ENCODE measurements at places on chromosomes 2 and 18. TPM values are rescaled to one million over a fixed set of nuclear protein-coding genes. Genes with fewer than 3 reads are reported as not detected.

DNA sequence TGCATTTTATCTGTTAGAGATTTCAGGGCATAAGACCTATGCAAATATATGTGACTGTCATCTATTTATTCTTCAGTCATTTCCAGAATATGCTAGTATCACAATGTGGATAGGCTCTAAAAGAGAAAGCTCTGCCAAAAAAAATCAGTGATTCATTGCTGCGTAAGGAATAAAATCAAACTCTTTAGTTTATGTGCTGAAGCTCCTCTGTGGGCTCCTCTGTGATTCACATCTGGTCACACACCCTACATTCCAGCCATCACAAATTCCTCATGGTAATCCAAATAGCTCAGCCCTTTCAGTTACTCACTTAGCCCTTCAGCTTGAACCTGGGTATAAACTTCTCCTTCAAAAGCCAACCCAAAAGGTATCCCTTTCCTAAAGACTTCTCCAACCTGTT, 21.4 kb downstream of the DLGAP1 start:
- no peak overlapping the region for H3K4me3 ChIP-seq
- H3K27ac ChIP-seq = no peak overlapping the region
- H3K4me1 ChIP-seq = no peaks in the 10 kb centered on the region
- H3K27me3 ChIP-seq = no peaks in the 10 kb centered on the region
- no peaks in the 10 kb centered on the region for H3K36me3 ChIP-seq

DNA sequence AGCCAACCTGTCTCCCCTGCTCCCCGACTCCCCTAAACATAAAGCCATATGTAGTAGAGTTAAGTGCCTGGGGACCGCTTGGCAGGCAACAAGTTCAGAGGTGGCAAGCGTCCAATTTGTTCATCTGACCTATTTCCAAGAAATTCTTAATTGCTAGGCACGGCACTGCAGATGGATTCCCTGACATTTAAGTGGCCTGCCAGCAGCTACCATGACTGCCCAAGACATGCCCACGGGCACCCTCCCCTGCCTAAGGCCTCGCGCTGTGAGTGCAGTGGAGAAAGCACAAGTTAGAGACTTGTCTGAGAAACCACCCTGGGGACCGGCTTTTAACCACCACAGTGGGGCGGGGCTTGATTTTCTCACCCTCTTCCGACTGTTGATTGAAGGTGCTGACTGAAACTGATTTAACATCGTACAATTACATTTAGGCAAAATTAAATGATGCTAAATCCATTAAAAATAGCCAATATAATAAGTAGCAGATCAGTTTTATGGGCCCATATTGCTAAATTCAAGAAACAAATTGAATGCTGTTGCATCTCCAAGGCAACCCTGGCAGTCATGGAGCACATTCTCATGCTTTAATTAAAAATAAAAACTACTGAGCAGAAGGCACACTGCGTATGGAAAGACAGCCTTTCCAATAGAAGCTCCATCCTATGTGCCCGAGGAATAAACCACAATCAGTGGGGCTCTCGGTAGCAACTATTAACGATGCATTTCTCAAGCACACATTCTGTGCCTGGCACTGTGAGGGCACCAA, 163.6 kb upstream of the ACAA2 start:
- no peak overlapping the region for H3K4me3 ChIP-seq
- DNase-seq = no peak
- H3K4me1 ChIP-seq = no peaks in the 10 kb centered on the region
- no peaks in the 10 kb centered on the region for H3K27me3 ChIP-seq
- H3K27ac ChIP-seq = no peak overlapping the region

GRCh38 chr2:101401906-101402305, 14.6 kb upstream of the CREG2 start:
- no peaks in the 10 kb centered on the region for H3K27me3 ChIP-seq
- no peaks in the 10 kb centered on the region for H3K4me1 ChIP-seq
- H3K27ac ChIP-seq = no peak overlapping the region
- H3K4me3 ChIP-seq = no peak overlapping the region
- no peak for DNase-seq
- H3K36me3 ChIP-seq = no peaks in the 10 kb centered on the region

GRCh38 chr2:100953406-100954043, 48.6 kb upstream of the RPL31 start:
- no peak overlapping the region for H3K4me3 ChIP-seq
- H3K27me3 ChIP-seq = no peaks in the 10 kb centered on the region
- peaks cover 6% of the 10 kb centered on the region for H3K4me1 ChIP-seq

GRCh38 chr2:188582211-188582610, 290.5 kb downstream of the GULP1 start:
- no peak overlapping the region for H3K27ac ChIP-seq
- no peak overlapping the region for H3K4me3 ChIP-seq
- DNase-seq = no peak

DNA sequence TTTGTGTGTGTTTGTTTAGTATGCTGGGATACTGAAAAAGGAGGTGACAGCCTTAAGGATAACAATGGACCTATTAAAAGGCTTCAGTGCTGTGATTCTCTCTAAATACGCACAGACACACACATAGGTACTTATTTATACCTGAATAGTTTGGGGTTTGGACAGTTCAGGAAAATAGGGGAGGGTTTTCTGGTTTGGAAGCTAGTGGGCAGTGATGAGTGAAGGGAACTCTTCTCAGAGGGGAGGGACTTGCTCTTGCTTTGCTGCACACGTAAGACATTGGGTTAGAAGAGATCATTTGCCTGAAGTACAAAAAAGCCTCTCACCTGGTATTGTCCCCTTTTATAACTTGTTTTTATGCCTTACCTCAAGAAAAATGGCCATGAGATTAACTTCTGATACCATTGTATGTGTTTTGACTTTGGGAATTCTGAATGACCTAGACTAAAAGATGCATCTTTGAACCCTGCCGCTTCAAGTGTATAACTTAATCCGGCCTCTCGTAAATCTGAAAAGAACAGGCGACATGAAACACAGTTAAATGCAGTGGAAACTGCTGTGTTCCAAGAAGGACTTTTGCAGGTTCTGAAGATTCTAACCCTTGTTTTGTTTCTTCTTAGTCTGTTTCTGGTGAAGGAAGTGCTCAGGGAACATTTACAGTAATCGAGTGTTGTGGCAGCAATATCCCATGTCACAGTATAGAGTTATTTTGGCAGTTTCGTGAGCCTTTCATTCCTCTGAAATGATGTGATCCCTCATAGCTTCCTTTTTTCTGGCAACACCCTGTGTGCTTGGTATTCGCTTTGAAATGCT, 2.5 kb downstream of the CRIM1 start:
- H3K36me3 ChIP-seq = no peaks in the 10 kb centered on the region
- H3K4me1 ChIP-seq = peaks cover 61% of the 10 kb centered on the region
- H3K27me3 ChIP-seq = no peaks in the 10 kb centered on the region

DNA sequence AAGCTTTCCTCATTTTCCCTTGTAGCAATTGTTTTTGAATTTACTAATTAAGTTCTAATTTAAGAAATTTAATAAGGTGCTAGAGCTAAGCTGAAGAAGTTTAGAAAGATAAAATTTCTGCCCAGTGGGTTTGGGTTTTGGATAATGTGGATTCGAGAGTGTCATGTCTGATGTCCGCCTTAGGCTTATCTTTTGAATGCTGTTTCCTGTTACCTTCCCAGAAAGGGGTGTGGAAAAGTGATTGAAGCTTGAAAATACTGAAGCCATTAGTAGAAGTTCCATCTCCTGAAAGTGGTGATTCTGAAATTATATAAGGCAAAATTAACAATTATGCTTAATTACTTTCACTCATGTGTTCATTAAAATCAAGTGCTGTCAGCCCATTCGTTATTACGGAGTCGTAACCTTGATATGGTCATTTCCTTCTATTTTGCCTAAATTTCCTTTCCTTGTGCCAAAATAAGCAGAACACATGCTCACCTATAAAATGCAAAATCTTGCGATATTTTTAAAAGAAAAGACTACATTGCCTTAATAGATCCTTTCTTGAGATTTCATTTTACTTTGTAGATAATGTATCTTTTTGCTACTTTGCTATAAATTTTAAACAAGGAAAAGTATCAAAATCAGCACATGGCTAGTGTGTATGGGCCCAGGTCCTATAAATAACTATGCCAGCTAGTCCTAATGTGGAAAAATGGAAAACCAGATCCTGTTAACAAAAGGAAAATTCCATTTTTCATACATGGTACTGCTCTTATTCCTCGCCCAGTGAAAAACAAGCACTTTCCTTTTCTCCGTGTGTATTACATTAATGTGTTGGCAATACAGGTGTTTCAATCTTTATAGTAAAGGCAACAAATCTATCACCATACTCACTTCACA, 97.3 kb downstream of the ICOS start:
- no peak overlapping the region for H3K27ac ChIP-seq
- H3K36me3 ChIP-seq = no peaks in the 10 kb centered on the region
- H3K4me3 ChIP-seq = no peak overlapping the region
- no peaks in the 10 kb centered on the region for H3K27me3 ChIP-seq
- no peak for DNase-seq

Gene FAM168B
- 74.1 TPM for total RNA-seq

Gene APCDD1
- total RNA-seq = 33.4 TPM

Gene SH3BP4
- 36.8 TPM for total RNA-seq
